ENCODE measurements at places on chromosomes 12 and 14.

DNA sequence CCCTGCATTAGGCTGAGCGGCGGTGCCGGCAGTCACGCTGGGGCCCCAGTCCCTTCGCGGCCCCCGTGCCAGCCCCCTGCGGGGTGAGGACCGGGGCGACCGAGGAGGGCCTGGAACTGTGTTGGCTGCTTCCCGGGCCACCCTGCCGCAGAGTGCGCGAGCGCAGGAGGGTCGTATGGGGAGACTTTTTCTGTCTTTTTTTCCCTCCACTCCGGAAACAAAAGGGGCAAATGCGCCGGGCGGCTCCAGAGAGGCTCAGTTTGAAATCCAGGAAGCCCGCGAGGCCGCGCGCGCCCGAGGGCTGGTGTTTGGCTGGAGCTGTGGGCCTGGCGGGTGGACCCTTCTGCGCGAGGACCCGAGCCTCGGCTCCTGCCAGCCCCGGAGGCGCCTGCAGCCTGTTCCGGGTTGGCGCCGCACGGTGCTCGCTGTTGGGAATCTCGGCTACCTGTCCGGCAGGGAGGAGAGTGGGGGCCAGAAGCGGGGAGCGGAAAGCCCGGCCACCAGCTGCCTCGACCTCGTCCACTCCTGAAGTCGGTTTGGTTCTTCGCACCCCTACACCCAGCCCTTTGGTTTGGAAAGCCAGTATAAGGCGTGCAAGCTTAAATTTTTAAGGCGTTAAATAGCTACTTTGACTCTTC is 638 bp downstream of the PLEKHG3 start:
- DNase-seq: no peak

DNA sequence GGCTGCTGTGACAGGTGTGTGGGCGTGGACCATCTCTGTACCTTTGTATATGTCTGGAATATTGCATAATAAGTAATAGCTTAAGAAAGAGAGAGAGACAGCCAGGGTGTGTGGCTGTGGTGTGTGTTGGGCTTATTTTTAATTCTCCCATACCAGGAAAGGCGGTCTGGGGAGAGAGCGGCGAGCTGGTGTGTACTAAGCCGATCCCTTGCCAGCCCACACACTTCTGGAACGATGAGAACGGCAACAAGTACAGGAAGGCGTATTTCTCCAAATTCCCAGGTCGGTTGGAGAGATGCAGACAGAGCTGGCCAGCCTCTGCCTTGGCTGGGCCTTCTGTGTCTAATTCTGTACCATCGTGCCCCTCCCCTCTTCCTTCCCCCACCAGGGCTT is 63.9 kb downstream of the AACS start:
- no peak for DNase-seq

GRCh38 chr12:132776816-132777568 is 15.4 kb upstream of the ANKLE2 start:
- DNase-seq: no peak

DNA sequence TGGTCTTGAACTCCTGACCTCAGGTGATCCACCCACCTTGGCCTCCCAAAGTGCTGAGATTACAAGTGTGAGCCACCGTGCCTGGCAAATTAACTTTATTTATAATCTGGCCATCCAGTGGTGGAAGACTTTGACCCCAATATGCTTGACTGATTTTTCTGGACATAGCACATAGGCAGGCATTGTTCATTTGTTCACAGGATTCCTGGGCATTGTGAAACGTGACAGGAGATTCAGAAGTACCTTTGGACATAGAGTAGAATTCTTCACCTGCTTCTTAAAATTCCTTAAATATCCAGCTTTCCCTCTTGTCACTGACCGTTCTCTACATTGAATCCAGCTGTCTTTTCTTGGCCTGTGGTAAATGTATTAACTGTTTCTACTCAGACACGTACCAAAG is 103.1 kb downstream of the SCN8A start:
- no peak for DNase-seq

DNA sequence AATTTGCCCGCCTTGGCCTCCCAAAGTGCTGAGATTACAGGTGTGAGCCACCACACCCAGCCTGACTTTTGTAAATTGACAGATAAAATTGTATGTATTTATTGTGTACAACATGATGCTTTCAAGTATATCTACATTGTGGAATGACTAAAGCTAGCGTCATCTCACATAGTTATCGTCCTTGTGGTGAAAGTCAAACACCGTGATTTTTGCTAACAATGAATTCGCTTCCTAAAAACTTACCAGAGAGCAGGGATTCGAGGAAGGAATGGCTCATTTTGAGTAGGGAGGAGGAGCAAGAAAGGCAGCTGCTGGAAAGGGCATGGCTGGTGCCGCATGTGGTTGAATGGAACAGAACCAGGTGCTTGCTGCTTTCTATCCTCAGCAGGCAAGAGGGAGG is 85.4 kb downstream of the LGMN start:
- no peak for DNase-seq

DNA sequence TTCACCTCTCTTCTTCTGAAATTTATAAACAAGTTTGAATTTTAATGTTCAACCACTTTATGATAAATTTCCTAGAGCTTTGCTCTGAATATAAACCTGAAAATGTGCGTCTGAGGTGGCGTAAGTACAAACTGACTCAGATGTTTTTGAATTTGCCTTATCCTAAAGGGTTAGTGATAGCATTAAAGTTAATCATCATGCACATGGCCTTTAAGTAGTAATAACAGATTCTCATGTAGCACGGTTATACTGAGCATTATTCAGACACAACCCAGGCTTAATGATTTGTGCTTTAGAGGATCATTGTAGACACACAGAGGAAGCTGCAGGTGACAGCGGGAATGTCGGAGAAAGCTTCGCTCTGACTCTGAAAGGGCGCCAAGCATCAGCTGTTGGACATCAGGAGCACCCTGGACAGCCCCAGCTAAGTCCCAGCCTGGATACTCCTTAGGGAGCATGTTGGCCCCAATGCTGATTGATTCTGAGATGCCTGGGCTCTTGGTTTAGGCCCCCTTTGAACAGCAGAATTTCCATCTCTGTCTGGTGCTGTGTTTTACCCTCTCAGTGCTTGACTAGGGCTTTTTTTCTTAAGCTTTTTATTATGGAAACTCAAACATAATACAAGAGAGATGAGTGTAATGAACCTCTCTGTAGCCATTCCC is 91.1 kb downstream of the PLXNC1 start:
- DNase-seq: no peak

- DNase-seq: no peak
Measured at GRCh38 chr14:102775855-102776760, 1.1 kb upstream of the TRAF3 start.

- DNase-seq: no peak
Measured at GRCh38 chr12:116958402-116959197, 47.9 kb downstream of the FBXW8 start.

- no peak for DNase-seq
Measured at GRCh38 chr14:92398888-92399636, 76.1 kb downstream of the SLC24A4 start.

GRCh38 chr12:90959032-90959431 is 4.1 kb upstream of the CCER1 start:
- no peak for DNase-seq

DNA sequence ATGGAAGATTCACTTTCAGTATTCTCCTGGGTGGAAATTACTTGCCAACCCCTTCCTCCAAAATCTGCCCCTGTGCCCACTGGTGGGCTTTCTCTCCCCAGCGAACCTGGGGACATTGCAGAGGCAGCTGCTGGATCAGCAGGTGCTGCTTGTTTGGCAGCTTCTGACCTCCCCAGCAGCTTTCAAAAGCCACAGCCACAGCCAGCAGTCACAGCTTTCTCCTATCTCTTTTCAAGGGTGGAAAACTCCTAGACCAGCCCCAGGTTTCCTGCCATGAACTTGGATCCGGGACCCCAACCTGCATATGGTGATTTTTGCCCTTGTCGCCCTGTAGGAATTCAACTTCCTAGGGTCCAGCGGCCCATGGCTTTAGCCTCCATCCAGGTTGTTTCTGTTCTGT is 330.8 kb downstream of the ADAMTS20 start:
- DNase-seq: no peak

DNA sequence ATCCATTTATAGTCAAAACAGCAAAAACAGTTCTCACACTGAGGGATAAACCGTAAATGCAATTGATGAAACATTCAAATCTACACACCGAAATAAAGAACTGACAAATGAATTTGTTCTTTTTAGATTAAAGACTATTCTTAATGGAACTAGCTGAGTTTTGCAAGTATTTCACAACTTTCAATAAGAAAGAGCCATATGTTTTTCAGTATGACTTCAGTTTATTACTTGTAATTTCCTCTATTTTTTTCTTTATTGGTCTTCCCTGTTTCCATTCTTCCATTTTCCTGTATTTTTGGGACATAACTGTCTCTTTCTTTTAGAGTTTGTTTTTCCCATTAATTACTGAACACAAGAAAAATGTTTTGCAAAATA is 4.3 kb downstream of the BCAT1 start:
- DNase-seq: no peak

DNA sequence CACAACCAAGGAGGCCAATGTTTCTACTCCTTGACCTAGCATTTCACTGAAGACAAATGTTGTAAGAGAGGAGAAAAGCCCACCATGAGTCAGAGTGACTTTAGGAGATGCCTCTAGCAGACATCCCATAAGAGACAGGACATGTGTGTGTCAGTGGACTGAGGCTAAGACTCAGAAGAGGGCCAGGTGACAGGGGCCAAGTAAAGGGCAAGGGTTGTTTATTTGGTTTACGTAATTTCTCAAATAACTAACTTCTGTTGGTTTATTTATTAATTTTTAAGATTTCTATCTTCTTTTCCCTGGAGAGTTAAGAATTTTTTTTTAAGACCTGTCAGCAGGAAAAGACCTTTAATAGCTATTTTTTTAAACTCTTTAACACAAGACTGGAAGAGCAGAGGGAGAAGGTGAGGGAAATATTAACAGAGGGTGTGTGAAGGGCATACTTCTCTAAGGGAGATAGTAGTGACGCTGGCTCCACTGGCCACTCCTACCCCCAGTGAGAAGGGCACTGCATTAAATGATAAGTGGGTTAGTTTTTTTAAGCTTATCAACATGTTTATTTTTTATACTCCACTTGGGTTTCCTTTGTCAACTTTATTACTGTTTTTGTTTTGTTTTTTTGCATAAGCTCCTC is 3.4 kb downstream of the PNP start:
- no peak for DNase-seq

DNA sequence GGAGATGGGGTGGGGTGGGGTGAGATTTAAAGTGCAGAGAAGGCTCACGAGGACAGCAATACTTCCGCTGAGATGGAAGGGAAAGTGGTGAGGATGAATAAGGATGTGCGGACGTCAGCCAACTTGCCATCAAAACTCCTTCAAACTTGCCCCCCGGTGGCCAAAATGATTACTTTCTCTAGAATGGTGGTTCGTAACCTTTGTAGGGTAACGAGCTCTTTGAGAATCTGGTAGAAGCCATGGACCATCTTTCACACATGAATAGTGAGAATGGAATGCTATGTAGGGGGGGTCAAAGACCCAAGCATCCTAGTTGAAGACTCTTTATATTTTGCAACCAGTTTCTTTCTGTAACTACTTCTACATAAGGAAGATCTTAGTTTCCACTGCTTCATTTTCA is 245.9 kb upstream of the DDHD1 start:
- no peak for DNase-seq

GRCh38 chr14:79100578-79100977 is 930.4 kb downstream of the NRXN3 start:
- DNase-seq: no peak

- no peak for DNase-seq
Measured at GRCh38 chr12:3278681-3279414, 201.7 kb downstream of the TSPAN9 start.
